Muscle of back (tissue), 13 donors: ENCODE measurements at places on chromosomes 2 and 18. TPM values are rescaled to one million over a fixed set of nuclear protein-coding genes. Genes with fewer than 3 reads are reported as not detected.

Gene GRB14
- 1.6 TPM for polyA plus RNA-seq

Gene CFC1
- polyA plus RNA-seq = not detected

Gene CHRNA1
- polyA plus RNA-seq = 129 TPM

Gene RAB31
- 27.0 TPM for polyA plus RNA-seq

Gene MAP3K19
- not detected for polyA plus RNA-seq

Gene WDR54
- polyA plus RNA-seq = 15.0 TPM

Gene DOK6
- 3.2 TPM for polyA plus RNA-seq

Gene PTPN18
- 18.5 TPM for polyA plus RNA-seq

GRCh38 chr2:557635-558301 is 119.4 kb downstream of the TMEM18 start:
- DNase-seq = no peak

GRCh38 chr2:223054193-223054781 is 2.3 kb downstream of the KCNE4 start:
- peak; percentile 83 for DNase-seq

GRCh38 chr2:109237792-109238191 is 108.8 kb downstream of the SH3RF3 start:
- no peak for DNase-seq

DNA sequence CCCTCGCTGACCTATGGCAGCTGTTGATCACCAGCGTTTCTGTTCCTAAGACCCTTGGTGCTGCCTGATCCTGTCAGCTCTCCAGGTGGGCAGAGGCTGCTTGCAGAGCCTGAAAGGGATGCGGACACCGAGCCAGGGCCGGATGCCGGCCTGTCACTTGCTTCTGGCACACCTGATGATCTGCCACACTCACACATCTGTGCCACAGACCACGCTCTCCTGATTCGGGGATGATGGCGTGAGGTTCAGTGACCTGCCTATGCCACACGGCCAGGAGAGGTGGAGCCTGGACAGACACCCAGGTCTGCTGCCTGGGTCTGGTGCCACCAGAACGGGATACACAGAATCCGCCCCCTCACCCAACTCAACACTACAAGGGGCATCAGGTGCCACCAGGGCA is 129.4 kb upstream of the GLI2 start:
- DNase-seq = no peak

DNA sequence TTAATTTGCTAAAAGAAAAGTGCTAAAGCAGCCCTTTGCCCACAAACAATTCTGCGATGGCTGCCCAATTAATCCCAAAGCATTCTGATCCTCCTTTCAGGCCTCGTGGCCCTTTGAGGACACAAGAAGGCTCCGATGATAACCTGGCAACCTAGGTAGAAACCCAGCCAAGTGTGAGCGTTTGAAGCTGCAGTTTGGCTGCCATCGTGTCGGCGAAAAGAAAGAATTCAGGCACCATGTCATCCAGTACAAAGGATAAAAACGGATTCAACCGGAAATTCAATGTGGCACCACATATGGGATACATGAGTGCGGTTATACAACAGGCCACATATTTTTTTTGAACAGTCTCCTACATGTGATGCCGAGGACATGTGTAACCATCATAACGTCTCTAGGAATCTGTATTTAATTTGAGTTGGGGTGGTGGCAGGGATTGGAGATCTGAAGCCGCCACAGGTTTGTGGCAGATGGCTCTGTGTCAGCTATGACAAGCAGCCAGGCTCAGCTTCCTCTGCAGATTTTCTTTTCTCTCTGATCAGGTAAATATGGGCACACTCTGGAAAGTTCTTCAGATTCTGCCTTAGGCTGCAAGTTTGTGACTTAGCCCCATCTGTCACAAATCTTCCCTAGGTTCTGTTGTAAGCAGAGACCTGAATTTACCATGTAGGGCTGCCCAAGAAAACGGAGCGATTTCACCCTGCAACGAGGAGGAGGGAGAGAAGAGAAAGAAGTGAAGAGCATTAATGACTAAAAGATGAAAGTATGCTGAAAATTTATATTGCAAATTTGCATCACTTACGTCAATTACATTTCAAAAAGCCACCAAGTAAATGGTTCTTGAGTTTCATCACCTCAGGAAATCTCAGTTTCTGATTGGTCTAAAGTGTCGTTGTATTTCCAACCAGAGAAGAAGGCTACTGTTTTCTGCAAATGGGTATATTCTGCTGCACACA is 573.2 kb downstream of the ZEB2 start:
- peak; percentile 58 for DNase-seq

GRCh38 chr2:9771481-9772017 is 71.7 kb upstream of the TAF1B start:
- peak; percentile 45 for DNase-seq

GRCh38 chr18:23131693-23132319 is 3.5 kb upstream of the CABLES1 start:
- peak; percentile 83 for DNase-seq

DNA sequence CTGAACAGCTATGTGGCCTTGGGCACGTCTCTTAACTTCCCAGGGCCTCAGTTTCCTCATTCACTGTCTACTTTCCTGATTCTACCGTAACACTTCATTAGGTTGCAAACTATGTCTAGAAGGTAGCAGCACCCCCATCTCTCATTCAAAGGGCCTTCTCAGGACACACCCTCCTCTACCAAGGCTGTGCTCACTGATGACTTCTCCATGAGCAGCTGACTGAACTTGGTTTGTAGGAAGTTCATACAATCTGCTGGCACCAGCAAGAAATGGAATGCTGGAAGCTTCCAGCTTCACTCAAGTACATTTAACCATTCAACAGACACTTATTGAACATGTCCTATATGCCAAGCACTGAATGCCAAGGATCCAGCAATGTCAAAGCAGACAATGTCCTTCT is 250.8 kb upstream of the CTAGE1 start:
- DNase-seq = no peak

DNA sequence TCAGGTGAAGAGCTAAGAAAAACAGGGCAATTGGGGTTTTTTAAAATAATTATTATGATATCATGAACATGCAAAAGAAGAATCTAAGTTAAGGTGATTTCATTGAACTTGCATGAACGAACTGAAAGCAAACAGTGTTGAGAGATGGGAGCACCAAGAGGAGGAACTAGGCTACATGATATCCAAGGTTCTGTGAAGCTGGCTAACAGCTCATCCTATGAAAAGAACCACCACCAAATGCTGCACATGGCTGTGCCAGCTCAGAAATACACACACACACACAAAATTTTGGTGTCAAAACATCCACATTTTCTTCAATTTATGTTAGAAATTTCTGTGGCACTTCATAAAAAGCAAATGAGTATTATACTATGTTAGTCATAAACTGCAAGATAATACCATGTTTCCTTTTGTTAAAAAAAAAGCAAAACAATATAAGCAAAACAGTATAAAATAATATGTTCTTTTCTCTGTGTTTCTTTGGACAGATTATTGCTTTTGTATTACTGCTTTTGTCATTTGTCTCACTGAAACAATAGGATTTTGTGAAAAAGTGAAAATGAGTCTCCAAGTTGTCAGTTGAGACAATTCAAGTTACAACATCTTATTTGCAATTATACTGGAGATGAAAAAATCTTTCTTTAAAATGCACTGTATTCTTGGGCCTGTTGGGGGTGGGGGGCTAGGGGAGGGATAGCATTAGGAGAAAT is 12.6 kb upstream of the TTC32 start:
- no peak for DNase-seq

- no peak for DNase-seq
These were observed 24.1 kb downstream of the EIF2AK3 start for GRCh38 chr2:88603146-88603545.
